ENCODE measurements at places on chromosomes 16 and 17. TPM values are rescaled to one million over a fixed set of nuclear protein-coding genes. Genes with fewer than 3 reads are reported as not detected.

The ASB16 gene
- total RNA-seq = not detected

The NACA2 gene
- total RNA-seq = not detected

The NPIPB13 gene
- total RNA-seq = 2.2 TPM

The NOG gene
- 0.89 TPM for total RNA-seq

The GNG13 gene
- not detected for total RNA-seq

The KRTAP1-5 gene
- total RNA-seq = not detected

The MMP25 gene
- 18.8 TPM for total RNA-seq

The EPN3 gene
- total RNA-seq = 13.7 TPM

The TAF1C gene
- 51.9 TPM for total RNA-seq

The MT1M gene
- 1.1 TPM for total RNA-seq

The CDRT15 gene
- total RNA-seq = not detected

The TBC1D10B gene
- 30.8 TPM for total RNA-seq

The KRT12 gene
- not detected for total RNA-seq

The SLC16A3 gene
- total RNA-seq = 10.6 TPM

The HOXB9 gene
- not detected for total RNA-seq

The TRAPPC2L gene
- 68.8 TPM for total RNA-seq

The CD300A gene
- total RNA-seq = 0.45 TPM

All from GM23338 (cell line).